Effector CD4-positive, alpha-beta T cell (primary cell): ENCODE measurements at places on chromosomes 11 and 22.

- DNase-seq, result no peak
Observed at GRCh38 chr11:84137960-84138359, 851.8 kb upstream of the CCDC90B start.

DNA sequence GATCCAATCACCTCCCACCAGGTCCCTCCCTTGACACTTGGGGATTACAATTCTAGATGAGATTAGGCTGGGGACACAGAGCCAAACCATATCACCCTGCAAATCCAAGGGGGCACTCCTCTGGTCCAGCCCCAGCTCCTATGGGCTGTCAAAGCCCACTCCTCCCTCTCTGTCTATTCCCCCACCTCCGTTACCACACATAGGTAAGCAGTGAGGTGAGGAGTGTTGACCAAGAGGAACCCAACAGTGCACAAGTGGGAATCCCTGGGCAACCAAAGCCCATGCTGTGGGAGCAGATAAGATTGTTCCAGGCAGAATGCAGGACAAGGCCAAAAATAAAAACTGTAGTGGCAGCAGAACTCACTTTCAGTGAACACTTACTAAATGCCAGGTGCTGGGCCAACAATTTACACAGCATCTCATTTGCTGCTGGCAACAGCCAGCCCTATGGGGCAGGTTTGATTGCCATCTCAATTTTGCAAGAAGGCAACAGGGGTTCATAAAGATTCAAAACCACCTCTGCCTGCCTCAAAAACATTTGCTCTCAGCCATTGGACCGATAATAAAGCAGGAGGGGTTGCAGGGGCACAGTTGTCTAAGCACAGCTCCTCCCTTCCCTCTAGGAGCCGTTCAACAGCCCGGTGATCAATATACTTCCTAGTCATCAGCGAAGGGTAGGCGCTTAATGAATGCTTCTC, 8.9 kb downstream of the SDF2L1 start:
- DNase-seq, result no peak

DNA sequence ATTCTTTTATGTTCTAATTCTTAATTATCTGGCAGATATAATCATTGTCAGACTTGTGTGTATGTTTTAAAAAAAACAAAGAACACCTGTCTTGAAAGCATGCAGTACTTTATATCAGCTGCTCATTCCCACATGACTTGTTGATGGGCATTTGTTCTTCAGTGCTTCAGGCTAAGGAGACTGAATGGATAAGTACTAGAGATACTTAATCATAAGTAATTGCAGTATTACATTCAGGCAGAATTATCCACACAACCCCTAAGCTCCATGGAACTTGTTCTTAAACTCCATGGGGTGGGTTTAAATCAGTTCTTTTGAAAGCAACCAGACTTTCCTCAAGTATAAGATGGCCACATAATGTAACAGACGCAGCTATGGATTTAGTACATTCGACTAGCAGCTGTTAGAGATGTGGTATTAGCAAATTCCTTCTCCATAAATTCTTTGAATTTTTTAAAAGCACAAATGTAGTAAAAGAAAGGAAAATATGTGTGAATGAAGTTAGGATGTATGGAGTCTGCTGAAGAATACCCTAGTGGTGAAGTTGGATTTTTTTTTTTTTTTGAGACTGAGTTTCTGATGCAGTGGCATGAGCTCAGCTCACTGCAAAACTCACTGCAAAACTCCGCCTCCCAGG, 3.0 kb downstream of the JAM3 start:
- DNase-seq, result no peak

- no peak for DNase-seq
Observed at GRCh38 chr11:131838016-131838415, 467.6 kb downstream of the NTM start.

DNA sequence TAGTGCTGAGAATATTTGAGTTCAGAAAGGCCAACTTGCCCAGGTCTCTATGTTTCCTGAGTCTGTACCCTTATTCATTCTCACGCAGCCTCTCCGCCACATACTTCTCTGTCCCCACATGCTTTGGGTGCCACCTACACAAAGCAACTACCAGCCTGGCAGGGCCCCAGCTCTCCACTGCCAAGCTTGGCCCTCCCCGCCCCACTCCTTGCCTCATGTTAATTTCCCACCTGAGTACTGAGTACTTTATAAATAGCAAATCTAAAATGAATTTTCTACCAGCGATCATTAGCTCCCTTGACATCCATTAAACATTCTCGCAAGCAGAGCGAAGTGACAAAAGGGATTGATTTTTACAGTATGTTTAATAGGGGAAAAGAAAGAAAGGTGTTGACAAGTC, 20.8 kb downstream of the NTM start:
- DNase-seq, result no peak

DNA sequence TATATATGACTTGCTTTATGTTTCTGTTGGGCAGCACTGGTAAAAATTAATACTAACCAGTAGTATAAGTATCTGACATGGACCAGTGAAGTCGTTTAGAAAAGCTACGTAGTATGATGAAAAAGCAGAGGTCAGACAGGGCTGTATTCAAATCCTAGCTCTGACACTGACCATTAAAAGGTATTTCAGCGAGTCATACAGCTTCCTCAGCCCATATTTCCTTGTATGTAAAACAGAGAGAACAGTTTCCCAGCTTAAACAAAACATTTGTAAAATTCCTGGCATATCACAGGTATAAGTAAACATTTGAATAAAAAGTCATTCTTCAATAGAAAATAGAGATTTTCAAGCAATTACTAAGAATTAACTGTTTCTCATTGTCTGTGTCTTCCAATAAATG, 4.2 kb downstream of the NOX4 start:
- no peak for DNase-seq

DNA sequence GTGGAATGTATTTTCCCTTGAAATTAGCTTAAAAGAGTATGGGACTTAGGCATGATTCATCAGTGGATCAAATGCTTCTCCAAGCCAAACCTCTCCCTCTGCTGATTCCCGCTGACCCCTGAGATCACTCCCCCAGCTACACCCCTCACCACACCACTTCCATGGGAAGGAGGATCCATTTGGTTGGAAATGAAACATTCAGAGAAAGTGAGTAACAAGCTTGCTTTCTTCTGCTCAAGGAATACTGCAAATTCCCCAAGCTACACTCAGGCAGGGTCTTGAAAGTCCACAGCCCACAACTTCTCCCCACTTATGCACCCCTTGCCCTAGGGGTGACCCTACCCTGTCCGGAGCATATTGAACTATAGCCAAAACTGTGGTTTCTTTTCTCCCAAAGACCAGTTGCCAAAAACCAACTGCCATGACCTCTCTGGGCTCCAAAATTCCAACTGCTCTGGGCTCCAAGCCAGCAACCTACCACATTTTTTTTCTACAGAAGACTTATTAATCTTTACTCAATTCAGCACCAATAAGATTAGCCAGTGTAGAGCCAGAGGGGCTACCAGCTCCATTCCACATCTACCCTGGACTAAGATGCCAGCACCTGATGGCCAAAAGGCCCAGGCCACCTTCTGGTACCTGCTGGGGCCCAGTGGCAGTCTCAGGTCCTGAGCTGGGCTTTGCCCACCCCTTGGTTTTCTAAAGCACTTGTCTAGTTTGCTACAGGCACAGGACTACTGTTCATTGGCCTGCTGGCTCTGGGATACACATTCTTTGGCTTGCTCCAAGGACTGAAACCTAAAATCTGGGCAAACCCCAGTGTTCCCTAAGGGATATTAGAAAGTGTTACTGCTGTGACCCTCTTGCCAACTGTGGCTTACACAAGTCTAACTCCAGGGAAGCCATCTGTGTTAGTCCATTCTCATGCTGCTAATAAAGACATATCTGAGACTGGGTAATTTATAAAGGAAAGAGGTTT, 101.1 kb downstream of the MICAL3 start:
- no peak for DNase-seq

GRCh38 chr11:115924744-115925567, 420.7 kb upstream of the CADM1 start:
- no peak for DNase-seq

GRCh38 chr22:42732081-42732480, 11.4 kb upstream of the A4GALT start:
- no peak for DNase-seq

GRCh38 chr11:12390687-12391110, 13.3 kb downstream of the PARVA start:
- DNase-seq, result no peak

- DNase-seq, result no peak
Observed at GRCh38 chr22:37024339-37025157, 5.0 kb downstream of the MPST start.

- DNase-seq, result no peak
Observed at GRCh38 chr11:33997584-33998251, 53.8 kb upstream of the CAPRIN1 start.

- DNase-seq, result no peak
Observed at GRCh38 chr11:61683961-61684869, 4.0 kb downstream of the DAGLA start.

- no peak for DNase-seq
Observed at GRCh38 chr11:72924568-72925190, 110.5 kb downstream of the ATG16L2 start.

- DNase-seq, result no peak
Observed at GRCh38 chr22:45565973-45566372, 63.3 kb downstream of the FBLN1 start.

GRCh38 chr11:65437436-65438227, 15.0 kb downstream of the NEAT1 start:
- no peak for DNase-seq

GRCh38 chr22:46619830-46620501, at the start of gene GRAMD4:
TSS of gene GRAMD4 (plus strand) at chr22:46620386. CDS start at chr22:46626800, 6,414 bp downstream.
- DNase-seq, result no peak

DNA sequence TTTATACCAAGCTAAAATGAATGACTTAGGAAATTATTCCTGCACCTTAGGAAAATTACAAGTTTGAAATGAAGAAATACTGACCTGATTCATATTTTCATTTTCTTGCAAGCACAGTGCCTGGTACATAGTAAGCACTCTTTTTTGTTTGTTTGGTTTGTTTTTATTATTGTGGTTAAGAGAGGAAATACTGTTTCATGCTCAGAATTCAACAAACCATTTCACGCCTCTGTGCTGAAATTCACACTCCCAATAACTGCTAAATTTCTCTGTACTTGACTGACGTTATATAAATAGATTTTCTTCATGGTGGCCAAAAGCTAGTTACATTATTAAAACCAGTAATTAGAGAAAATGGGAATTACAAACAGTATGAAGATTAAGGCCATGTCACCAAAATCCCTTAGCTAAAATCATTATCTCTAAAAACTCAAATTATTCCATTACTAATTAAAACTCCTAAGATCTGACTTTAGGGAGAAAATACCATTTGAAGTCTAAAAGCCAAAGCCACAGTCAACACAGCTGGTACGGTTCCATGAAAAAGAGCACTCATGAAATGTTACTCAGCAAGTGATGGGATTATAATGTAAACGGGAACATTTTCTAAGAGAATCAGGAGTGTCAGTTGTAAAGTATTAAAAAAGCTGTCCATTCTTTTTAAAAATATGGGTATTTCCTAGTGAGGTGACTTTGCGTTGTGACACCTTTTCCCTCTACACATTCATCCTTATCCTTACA, 77.8 kb upstream of the DDI1 start:
- DNase-seq, result no peak

DNA sequence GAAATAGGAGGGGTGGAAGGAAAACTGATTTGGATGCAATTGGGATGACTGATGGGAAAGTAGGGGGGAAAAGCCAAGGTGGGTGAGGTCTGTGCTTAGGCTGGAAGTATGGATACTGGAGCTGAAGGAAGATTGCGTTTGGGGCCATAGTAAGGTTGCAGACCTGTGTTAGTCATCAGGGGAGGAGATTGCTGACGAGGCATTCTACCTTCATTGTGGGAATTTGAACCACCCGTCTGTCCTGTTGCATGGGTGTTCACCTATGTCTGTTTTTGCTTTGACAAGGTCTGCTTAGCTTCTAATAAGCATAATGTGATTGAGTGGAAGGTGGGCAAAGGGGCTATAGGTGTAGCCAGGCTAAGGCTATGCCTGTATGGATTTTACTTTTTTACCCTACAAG, 323.8 kb downstream of the BLID start:
- no peak for DNase-seq

- DNase-seq, result no peak
Observed at GRCh38 chr11:94028436-94028835, 7.3 kb downstream of the HEPHL1 start.

DNA sequence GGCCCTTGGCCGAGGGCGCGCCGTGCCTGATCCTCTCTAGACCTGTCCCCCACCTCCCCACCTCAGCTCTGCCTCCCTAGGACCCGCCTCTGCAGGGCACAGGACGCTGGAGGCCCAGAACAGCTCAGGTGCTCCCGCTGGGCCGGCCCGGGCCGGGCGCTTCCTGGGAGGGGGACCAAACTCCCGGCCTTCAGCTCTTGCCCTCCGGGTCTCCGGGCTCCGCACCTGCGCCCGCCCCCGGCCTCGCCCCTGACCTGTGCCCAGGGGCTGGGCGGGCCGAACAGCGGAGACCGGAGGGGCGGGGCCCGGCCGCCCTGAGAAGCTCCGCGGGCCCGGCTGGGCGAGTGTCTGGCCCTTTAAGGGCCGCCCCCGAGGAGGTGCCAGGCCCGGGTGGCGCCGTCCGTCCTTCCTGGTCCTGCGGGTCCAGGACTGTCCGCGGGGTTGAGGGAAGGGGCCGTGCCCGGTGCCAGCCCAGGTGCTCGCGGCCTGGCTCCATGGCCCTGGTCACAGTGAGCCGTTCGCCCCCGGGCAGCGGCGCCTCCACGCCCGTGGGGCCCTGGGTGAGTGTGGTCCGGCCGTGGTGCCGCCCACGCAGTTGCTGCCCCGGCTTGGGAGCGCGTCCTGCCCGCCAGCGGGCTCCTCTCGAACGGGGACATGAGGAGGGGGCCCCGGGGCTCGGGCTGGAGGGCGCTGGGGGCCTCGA, at the start of gene SSH3:
TSS of gene SSH3 (plus strand) at position 399 of the 703 bp plus-strand sequence. CDS start at position 495, 96 bp downstream.
- no peak for DNase-seq

- no peak for DNase-seq
Observed at GRCh38 chr11:12497431-12497830, 120.1 kb downstream of the PARVA start.

GRCh38 chr11:616320-617198, 809 bp upstream of the IRF7 start:
- no peak for DNase-seq

GRCh38 chr22:36790648-36791047, 14.7 kb upstream of the IFT27 start:
- no peak for DNase-seq

- no peak for DNase-seq
Observed at GRCh38 chr11:27696961-27697360, 3.3 kb downstream of the BDNF start.

GRCh38 chr11:33909552-33909951, 17.7 kb upstream of the LMO2 start:
- no peak for DNase-seq

- DNase-seq, result no peak
Observed at GRCh38 chr11:30333405-30333804, 10.5 kb downstream of the ARL14EP start.

GRCh38 chr22:50199829-50200460, 866 bp upstream of the SELENOO start:
- no peak for DNase-seq
